NCI-H1105 (cell line): ENCODE measurements at places on chromosomes 7 and 10.

GRCh38 chr10:11320809-11321520 is 290.5 kb downstream of the USP6NL start:
- no peak for DNase-seq

GRCh38 chr7:107689553-107689952 is 28.9 kb downstream of the SLC26A4 start:
- no peak for DNase-seq

DNA sequence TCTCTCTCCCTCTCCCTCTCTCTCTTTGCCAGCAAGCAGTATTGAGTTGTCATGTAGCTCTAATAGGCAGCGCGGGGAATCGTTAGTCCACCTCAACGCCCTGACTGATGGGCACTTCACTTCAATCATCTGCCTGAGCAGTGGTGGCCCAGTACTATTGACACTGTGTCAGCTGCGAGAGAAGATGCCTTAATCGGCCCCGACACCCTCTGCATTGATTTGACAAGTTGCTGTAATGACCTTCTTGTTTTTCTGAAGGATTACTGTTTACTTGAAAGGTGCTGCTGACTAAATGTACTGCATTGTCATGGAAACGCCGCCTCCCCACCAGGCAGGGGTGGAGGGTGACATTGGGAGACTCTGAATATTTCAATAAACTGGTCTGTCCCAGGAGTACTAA is 913.8 kb downstream of the KCNMA1 start:
- no peak for DNase-seq

GRCh38 chr7:121541457-121541856 is 145.3 kb upstream of the FAM3C start:
- no peak for DNase-seq

DNA sequence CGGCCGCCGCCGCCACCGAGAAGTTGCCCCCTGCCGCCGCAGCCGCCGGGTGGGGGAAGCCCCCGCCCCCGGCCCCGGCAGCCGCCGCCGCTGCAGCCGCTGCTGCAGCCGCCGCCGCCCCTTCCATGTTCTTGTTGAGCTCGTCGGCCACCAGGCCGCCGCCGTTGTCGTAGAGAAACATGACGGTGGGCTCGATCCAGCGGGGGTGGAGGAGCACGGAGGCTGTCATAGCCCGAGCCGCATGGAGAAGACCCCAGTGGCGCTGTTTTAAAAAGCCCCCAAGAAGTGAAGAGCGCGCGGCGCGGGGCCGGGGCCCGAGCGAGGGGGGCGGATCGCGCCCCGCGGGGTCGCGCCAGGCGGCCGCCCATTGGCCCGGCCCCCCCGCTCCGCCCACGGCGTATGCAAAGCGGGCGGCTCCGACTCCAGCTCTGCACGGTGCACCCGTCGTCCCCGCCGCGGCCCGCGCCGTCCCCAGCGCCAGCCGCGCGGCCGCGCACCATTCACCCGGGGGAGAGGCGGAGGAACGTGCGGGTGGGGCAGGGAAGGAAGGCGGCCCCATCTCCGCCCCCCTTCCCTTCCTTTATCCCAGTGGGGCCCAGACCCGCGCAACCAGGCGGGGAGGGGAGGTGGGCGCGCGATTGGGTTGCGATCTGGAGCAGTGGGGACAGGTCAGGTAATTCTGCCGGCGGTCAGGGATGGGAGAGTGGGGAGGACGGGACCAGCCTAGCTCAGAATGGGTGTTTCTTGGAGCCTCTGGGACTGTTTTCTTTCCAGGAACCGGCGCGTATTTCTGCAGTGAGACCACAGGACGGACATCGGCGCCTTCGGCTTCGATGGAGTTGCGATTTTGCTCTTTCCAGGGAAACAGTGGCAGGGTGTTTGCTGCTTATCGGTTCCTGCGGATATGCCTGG is at the start of gene HOXA13:
Gene HOXA13, minus strand, starts transcription at position 243 of the 912 bp plus-strand sequence. Its CDS starts 14 bp downstream, at position 229.
- DNase-seq, result peak; percentile 76

GRCh38 chr10:24127516-24127915 is 81.4 kb upstream of the KIAA1217 start:
- no peak for DNase-seq

DNA sequence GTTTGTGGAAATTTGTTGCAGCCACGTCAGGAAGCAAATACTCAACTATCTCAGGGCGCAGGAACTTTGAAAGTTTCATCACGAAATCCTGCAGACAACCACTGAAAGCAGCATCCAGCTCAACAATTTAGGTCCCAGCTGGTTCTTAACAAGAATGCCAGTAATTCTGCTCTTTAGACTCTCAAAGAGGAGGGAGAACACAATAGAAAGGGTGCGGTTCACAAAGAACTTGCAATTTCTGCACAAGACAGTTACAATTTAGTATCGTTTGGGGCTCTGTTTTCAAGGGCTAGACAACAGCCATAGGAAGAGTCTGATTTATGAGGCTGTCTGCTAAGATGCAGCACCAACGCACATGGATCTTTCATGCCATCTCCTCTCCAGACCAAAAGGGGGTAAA is 223.1 kb downstream of the FGFR2 start:
- DNase-seq, result no peak

GRCh38 chr7:39937366-39938153 is 12.5 kb upstream of the CDK13 start:
- DNase-seq, result no peak

DNA sequence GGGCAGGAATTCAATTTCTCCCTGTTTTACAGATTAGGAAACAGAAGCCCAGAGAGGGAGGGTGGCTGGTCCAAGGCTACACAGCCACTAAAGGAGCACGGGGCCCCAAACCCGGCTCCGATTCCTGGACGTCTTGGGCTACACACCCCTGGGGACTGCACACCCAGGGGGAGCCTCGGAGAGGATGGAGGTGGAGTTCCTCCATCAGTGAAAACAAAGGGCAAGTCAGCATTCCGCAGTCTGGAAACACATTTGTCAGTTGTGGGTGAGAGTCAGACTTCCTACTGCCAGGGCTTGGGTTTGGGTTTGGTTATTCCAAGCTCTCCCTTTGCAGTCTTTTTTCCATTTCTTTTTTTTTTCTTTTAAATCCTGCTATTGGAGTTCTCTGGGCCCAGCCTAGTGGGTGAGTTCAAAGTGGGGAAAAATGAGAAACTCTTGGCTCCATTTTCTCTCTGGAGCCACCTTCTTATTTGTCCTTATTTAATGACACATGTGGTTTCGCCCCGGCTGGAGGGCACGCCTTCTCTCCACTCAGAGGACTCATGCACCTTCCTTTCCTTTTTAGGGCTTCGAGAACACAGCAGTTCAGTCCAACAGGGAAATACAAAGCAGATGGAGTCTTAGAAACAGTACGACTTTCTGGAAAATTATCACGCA is 59.9 kb upstream of the AQP1 start:
- DNase-seq, result no peak

GRCh38 chr7:120583899-120584586 is 273.9 kb downstream of the TSPAN12 start:
- DNase-seq, result no peak

DNA sequence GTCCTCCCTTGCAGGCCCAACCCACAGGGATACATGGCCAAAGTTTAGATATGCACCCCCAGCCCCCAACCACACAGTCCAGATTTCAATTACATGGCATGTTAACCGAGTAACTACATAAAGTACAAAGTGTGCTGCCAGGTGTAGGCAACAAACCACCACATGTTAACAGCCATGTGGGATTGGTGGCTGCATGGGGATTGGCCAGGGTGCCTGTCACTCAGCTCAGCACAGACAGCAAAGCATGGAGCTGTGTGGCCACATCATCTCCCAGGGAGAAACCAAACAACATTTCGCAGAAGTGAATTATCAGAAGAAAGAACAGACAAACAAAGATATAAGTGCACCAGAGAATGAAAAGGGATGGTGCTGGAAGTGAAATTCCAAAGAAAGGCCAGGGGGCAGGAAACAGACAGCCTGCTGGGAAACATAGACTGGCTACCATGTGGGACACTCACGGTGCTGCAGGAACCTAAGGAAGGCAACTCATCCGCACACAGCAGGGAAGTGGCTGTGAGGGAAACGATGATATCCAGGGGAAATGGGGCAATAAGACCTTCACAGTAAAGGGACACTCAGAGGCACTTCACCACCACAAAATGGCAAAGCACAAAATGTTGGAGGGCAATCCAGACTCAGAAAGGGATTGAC is 171.2 kb downstream of the PTPRN2 start:
- DNase-seq, result no peak

GRCh38 chr7:123120286-123120685 is 79.5 kb downstream of the SLC13A1 start:
- no peak for DNase-seq

DNA sequence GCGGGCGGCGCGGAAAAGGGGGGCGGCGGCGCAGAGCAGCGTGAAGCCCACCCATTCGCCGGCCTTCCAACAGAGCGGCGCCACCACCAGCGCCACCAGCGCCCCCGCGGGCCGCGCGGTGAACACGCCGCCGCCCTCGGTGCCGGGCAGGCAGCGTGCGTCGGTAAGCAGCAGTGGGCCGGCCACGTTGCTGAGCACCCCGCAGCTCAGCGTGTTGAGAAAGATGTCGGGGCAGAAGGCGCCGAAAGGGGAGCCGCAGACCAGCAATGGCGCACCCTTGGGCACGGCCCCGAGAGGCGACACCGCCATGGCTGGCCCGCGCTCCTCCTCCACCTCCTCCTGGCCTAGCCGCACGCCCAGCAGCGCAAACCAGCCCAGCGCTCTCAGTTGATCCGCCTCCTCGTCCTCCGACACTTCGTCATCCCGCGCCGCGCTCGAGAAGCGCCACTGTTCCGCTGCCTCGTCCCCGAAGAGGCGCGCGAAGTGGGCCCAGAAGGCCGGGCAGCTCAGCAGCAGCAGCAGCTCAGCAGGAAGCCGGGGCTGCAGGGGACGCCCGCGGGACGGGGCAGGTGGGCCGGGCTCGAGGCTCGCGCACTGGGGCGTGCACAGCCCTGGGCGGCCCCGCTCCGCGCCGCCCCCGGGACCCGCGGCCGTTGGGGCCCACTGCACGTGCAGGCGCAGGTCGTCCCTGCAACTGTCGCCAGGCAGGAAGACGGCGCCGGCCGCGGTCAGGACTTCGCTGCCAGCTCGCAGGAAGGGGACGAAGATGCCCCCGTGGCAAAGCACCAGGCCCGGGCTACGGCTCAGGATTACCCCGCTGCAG is 623 bp downstream of the TYSND1 start:
- peak; percentile 47 for DNase-seq

DNA sequence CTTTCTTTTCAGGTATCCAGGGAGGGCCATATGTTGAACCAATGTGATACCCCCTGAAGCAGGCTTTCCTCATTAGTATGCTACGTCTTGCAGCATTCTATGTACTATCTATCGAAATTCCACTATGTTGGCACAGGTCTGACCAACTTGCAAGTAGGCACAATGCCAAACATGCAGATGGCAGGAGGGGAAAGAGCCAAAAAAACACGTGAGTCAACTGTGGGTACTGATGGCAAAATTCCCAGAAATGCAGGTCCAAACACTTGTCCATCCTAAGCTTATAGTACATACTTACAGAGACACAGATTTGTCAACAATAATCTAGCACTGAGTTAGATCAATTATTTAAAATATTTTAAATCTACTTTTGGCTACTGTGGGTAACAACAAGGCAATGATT is 394.9 kb downstream of the DGKB start:
- DNase-seq, result peak; percentile 92

DNA sequence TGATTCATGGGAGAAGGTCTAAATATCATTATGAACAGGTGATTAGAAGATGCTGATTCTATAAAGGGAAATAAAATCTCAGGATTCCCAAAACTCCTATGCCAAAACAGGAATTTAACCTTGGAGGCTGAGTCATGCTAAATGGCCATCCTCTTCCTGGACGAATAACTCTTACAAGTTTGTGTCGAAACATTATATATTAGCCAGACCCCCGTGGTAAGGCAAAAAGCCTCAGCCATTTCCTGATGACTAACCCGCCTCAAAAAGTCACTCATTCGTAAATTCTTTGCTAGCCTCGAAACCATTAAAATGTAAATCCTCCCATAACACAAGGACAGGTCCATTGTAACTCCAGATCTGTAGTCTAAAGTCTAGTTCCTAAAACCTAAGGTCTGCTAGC is 32.0 kb downstream of the CUL2 start:
- no peak for DNase-seq

GRCh38 chr7:78130446-78131215 is 332.1 kb downstream of the PHTF2 start:
- no peak for DNase-seq

DNA sequence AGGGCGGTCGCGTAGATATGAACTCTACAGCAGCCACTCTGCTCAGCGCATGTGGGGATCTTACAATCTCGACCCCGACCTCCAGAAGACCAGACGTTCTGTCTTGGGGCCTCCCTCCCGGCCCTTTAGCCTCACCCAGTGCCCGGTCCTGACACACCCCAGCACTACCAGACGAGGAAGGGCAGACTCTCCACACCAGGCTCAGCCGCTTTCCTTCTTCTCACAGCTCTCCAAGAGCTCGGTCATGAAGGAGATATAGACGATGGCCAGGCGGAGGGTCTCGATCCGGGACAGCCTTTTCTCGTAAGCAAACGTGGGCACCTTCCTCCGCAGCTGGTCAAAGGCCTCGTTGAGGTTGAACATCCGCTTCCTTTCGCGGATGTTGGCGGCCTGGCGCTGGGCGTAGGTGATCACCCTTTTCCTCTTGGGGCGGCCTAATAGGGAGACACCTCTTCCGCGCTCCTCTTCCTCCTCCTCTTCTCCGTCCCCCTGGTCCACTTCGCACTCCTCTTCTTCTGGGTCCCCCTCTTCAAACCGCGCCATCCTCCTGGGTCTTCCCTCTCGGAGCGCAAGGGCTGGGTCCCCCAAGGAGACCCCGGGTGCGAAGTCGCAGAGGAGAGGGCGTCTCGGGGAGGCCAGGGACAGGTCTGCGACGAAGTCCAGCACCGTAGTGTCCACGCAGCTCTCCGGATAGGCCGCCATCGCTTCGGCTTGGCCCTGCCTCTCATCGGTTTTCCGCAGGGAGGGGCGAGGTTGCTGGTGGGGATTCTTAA is at the start of gene FERD3L:
Gene FERD3L, minus strand, starts transcription at position 761 of the 773 bp plus-strand sequence. Its CDS starts 59 bp downstream, at position 702.
- DNase-seq, result no peak

DNA sequence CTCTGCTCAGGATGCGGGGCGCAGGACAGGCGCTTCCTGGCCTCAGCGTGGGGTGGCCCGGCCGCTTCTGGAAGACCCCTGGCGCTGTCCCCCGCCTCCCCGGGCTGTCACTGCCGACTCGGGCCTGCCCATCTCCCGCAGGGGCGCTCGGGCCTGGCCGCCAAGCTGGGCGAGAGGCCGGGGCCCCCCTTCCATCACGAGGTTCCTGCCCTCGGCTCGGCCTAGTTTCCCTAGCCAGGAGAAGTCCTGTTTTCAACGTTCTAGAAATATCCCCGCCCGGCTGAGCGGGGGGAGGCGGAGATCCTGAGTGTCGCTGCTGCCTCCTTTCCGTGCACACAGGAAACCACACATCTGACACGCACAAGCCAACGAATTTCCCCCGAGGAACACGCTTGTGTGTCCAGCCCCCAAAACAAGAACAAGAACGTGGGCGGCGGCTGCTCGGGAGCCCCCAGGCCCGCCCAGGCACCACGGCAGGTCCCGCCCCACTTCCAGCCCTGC is 33.7 kb downstream of the AP5Z1 start:
- DNase-seq, result no peak

- DNase-seq, result no peak
Observed at GRCh38 chr10:34403512-34403911, 411.6 kb downstream of the PARD3 start.
